A673 (cell line): ENCODE measurements at places on chromosomes 16 and 17. TPM values are rescaled to one million over a fixed set of nuclear protein-coding genes. Genes with fewer than 3 reads are reported as not detected.

- no peak for DNase-seq
Observed at GRCh38 chr16:78385086-78385805, 285.8 kb downstream of the WWOX start.

DNA sequence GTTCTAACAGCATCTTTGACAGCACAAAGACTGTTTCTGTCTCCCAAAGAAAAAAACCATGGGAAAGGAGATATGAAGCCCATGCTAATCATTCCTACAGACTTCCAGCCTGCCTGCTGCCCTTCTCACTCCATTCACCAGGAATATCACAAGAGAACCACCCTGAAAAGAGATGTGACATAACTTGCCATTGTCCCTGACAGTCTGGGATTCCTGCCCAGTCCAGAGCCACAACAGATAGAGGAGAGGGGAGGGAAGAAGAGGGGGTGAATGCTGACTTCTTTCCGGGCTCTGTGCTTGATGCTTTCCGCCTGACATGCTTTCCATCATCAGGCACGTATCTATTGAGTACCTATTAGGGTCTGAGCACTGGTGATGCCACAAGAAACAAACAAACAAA is 31.6 kb upstream of the ASIC2 start:
- no peak for DNase-seq

GRCh38 chr17:50093246-50093645 is 1.9 kb upstream of the PDK2 start:
- DNase-seq, result no peak

SKAP1 gene
- total RNA-seq, result not detected in 2 replicates

C1QTNF8 gene
- total RNA-seq, result not detected in 2 replicates

UTS2R gene
- total RNA-seq, result 0.52 and 0.58 TPM in 2 replicates

GRCh38 chr16:12679660-12680272 is 123.9 kb downstream of the CPPED1 start:
- DNase-seq, result no peak

GRCh38 chr17:63071797-63072196 is 105.8 kb downstream of the TANC2 start:
- no peak for DNase-seq

CDRT15L2 gene
- total RNA-seq, result not detected in 2 replicates

TP53TG3C gene
- total RNA-seq, result not detected in 2 replicates

GRCh38 chr17:51765282-51766135 is 393.0 kb downstream of the CA10 start:
- DNase-seq, result no peak

GRCh38 chr17:82018152-82018988 is 4.3 kb downstream of the CENPX start:
- DNase-seq, result no peak

DNA sequence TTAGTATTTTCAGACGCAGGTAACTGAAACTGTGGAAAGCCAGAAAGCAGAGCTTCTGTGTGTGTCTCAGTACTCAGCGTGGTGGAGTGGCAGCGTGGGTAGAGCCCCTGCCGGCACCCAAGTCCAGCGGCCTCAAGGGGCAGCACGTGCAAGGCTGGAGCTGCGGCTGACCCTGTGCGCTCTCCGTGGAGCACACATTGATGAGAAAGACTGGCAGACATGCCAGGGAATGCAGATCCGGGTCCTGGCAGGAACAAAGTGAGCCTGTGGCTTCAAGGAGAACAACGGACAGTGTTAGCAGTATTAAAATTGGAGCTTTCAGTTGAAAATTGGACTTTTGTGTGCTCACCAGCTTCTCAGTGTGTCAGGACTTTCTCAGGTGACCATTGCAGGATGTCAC is 23.3 kb downstream of the ZC3H18 start:
- no peak for DNase-seq

- DNase-seq, result no peak
Observed at GRCh38 chr16:57528499-57529390, 7.6 kb downstream of the CCDC102A start.

DNA sequence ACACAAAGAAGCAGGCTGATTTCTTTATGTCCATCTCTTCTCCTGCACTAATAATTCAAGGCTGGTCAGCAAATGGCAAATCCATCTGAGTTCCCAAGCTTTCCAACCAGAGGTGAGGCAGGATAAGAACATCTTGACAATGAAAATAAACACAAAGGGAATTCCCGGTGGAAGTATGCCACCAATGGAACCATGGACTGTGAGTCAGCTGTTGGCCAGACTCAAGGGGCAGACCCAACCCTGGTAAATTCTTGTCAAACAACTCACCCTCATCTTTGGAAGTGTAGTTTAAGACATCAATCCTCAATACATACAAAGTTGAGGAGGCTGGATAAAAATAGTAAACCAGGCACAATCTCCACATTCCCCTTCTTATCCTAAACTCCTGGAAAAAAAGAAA is 74.3 kb upstream of the CES5A start:
- DNase-seq, result no peak

DNA sequence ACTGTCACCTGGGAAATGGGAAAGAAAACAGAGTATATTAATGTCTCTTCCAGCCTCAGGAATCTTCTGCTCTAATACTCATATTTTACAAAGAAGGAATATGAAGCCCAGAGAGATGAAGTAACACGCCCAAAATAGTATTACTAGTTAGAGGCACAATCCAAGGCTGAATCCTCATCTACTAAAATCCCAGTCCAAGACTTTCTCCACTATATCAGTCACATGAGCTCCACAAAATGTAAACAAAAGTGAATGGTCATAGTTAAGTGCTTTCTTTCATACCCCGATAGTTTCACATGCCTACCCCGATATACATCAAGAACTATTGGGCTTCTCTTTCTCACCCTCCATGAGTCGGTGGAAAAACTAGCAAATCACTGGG is 965 bp downstream of the INTS2 start:
- no peak for DNase-seq

DNA sequence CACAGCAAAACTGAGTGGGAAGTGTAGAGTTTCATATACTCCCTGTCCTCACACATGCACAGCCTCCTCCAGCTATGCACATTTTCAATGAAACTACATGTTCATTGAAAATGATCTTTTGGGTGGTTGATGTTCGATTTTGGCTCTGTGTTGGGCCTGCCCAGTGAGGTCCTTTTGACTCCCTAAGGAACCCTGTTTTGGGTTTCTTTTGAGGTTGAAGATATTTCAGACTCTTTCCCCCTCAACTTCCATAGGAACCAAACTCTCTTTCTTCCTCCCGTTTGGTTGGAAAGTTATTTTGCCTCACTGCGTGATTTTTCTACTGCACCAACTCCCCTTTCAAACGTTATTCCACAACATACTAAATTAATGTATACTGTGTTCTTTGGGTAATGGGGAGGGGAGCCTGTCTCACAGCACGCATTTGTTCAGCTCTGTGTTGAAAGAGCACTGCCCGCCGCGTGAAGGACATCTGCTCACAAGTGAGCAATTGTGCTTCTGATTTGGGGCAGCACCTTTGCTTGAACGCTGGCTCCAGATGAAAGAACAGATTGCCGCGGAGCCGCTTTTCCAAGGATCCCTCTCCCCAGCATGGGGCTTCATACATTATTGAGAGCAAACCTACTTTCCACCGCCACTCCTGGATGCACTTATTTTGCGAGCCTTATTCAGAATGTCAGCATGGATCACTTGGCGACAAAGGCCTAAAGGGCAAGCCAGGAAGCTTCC is 385.9 kb downstream of the WWOX start:
- DNase-seq, result no peak

DNA sequence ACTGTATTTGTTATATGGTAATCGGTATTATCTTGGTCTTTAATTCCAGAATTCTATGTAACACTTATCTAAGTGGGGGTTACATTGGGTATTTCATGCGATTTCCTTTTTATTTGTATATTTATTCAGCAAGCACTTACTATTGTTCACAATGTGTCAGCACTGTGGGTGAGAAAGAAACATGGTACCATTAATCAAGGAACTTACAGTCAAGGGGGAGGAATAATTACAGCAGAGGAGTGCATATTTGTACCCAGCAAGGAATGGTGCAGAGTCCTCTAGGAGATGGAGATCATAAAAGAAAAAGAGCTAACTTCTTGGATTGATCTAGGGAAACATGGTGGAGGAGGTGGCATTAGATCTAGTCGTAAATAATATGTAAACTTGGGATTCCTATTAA is 117.0 kb upstream of the KCNJ16 start:
- no peak for DNase-seq

DNA sequence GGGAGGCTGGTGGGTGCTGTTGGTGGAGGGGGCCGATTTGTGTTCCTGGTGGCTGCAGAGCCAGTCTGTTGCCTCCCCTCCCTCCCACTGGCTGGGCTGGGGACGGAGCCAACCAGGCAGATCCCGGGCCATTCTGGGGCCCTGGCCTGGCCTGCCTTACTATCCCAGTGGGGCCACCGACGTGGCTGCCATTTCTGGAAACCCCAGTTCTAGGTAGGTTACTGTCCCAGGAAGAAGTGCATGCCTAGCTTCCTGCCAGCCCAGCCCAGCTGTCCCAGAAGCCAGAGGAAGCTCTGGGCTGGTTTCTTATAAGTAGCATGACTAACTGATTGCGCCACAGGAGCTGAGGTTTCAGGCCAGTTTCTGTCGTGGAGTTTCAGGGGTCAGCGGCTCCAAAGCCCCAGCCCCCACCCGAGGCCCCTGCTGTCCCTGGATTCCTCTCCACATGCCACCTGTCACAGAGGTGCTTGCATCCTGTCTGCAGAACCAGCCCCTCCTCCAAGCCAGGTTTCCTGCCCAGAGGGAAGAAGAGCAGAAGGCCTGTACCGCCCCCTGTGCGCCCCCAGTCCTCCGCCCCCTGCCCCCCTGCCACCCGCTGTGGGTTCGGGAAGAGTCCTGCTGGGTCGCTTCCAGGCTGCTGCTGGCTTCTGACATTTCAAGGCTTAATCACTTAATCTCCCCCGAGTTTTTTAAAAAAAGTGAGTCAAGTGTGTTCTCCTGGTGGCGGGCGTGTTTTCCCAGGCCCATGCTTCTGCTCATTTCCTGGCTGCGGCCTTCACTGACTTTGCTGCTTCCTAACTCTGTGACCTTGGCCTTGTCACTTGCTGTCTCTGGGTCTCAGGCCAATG is 13.2 kb downstream of the IL4R start:
- DNase-seq, result peak; percentile 98

CD300H gene
- total RNA-seq, result not detected in 2 replicates

GRCh38 chr17:48725288-48726064 is 2.5 kb downstream of the PRAC2 start:
- DNase-seq, result no peak

GRCh38 chr16:31458073-31458843 is 1.0 kb upstream of the ARMC5 start:
- peak; percentile 28 for DNase-seq

DNA sequence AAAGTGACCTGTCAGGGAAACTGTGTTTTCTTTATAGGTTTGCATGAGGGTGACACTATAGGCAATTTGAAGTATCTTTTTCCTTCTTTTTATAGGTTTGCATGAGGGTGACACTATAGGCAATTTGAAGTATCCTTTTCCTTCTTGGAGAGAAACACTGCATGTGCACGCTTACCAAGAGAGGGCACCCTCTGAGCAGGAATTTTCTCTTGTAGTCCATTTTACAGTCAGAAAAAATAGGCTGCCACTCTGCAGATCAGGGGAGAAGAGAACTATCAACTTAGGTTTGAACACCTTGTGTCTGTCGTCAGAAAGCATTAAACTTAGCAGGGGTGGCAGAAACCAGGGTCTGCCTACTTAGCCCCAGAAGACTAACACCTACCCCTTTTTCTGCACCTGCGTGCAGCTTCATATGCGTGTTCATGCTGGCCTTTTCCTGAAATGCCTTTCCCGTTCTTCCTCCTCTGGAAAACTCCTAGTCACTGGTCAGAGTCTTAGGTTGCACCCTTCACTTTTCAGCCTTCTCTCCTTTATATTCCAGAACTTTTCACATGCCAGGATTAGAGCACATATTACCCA is 16.4 kb upstream of the SMIM36 start:
- DNase-seq, result peak; percentile 79

- DNase-seq, result no peak
Observed at GRCh38 chr17:75539967-75540729, 14.7 kb downstream of the LLGL2 start.

DNA sequence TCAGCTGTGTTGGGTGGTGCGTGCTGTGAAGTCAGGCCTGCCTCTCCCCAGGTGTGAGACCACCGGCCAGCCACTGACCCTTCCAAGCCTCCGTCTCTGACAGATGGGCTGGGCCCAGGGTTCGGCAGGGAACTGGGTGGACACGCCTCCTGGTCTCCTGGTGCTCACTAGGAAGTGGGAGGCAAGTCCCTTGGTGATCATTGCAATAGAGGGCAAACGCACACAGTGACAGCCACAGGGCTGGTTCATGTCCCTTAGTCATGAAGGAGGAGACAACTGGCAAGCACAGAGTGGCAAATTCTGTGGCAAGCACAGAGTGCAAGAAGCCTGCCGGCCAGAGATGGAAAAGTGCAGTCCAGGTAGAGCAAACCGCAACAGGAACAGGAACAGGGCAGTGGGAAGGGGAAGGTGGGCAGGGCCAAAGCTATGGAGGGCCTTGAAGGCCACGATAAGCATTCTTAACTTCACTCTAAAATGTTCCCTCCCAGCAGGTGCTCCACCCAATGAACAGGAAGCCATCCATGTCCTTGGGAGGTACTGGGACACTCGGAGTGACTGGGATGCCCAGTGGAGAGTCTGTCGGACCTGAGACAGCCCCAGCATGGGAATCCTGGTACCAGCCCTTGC is 21.9 kb downstream of the USP7 start:
- no peak for DNase-seq

GRCh38 chr17:58092101-58092796 is 9.0 kb downstream of the DYNLL2 start:
- DNase-seq, result no peak

DNA sequence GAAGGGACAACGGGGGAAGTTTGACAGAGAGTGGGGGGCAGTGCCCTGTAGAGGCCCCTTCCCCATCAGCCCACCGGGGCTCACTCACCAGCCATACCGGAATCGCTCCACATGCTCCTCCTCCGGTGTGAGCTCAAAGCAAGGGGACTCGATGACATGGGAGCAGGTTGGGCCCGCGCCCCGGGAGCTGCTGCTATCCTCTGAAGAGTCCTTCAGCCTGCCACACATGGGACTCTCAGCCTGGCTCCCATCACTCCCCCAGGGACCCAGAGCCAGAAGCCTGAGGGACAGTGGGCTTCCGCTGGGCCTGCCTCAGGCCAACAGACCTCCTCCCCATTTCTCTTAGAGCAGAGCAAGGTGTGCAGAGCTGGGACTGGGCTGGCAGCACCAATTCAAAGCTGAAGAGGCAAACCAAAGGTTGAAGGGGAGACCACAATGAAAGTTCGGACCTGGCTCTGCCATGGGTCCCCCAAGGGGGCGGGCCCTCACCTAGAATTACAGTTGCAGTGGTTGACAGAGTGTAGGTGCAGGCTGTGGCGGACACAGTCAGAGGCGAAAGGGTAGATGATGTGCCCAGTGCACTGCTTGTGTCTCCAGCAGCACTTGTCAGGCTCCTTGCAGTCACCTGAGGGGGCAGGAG is 7.3 kb downstream of the PROCA1 start:
- no peak for DNase-seq

TBC1D3I gene
- 0.58 TPM in 1 of 2 replicates, not detected in the other for total RNA-seq

SLC25A11 gene
- 113 and 129 TPM in 2 replicates for total RNA-seq

DNA sequence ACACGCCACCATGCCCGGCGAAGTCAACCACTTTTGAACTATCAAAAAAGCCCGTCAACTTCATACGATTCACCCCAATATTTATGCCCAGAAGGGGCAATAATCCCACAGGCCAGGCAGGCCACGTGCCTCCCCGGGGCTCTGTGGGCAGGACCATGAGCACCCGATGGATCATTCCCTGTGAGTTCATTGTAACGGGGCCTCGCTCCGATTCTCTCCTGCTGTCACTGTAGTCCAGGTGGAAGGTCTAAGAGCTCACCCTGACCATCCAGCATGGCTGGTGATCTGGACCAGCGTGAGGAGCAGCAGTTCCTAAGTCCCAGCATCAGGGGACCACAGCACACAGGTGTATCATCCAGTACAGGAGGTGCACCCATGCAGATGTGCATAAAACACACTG is 77.5 kb upstream of the DOC2B start:
- no peak for DNase-seq

ACSM2A gene
- total RNA-seq, result not detected in 2 replicates

GRCh38 chr16:69711115-69711740 is 15.1 kb downstream of the NQO1 start:
- DNase-seq, result no peak
